ENCODE measurements at places on chromosomes 12 and 14.
A peak's percentile ranks its signal among the peaks of the same experiment; 100 is the strongest.

GRCh38 chr12:69204191-69204590 lies 35.2 kb upstream of the CPSF6 start:
- DNase-seq: no peak

GRCh38 chr14:90773196-90773486 lies 43.1 kb downstream of the TTC7B start:
- DNase-seq: no peak

DNA sequence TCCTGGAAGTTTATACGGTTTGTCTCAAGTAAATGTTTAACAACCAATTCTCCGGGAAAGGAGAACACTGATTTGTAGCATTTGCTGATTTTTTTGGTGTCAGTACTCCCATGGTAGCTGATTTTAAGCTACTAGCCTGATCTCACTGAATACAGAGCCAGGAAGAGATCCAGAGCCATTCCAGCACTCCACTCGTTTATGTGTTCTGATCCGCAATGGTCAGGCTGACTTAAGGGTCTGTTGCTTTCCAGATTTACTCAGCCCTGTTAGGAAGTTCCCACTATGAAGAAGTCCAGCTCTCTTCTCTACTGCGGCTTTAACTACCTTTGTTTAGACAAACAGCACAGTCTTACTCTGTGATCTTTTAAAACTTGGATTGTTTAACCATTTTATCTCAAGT lies 38.0 kb upstream of the NID2 start:
- DNase-seq: no peak

GRCh38 chr12:62922539-62922938 lies 12.4 kb downstream of the PPM1H start:
- DNase-seq: no peak

GRCh38 chr12:89414851-89415250 lies 62.5 kb upstream of the DUSP6 start:
- no peak for DNase-seq

DNA sequence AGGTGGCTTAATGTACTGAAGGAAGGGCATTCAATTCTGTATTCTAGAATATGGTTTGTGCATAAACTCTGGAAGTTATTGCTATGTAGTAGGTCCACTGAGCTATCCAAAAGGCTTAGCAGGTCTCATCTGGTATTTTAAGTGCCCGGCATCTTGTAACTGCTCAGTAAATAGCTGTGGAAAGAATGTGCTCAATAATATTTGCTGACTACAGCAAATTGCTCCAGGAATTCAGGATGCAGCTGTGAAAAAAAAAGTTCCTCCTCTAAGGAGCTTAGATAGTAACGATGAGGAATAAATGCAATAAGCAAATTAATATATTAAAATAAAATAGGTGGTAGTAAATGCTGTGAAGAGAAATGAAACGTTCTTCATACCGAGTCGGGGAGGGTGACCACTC lies 857.1 kb downstream of the AACS start:
- no peak for DNase-seq

GRCh38 chr14:103391048-103391447 lies 5.8 kb downstream of the MARK3 start:
- peak; percentile 67 for DNase-seq

GRCh38 chr12:83122623-83122934 lies 435.9 kb downstream of the TMTC2 start:
- DNase-seq: no peak

- DNase-seq: no peak
Measured at GRCh38 chr12:68967046-68967445, 34.1 kb upstream of the CPM start.

GRCh38 chr14:75981426-75982265 lies at the start of gene TGFB3:
Gene TGFB3, minus strand, starts transcription at chr14:75981995. Its CDS starts 1,102 bp downstream, at chr14:75980893.
- peak; percentile 15 for DNase-seq

DNA sequence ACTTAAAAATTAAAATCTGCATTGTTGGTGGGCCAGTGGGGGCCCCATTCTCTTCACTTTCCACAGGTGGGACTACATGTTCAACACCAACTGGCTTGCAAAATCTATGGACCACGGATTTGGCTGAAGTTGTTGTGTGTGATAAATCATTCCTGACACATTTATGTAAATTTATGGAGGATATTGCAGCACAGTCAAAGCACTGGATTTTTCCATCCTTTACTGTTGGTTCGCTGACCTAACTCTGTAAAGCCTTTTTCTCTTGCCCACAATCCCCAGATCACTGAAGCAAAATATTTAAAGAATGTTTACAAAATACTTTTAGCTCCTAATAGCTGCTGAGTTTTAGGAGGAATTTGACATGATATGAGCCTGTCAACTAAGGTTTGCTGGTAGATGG lies 219.7 kb upstream of the PRICKLE1 start:
- DNase-seq: no peak

DNA sequence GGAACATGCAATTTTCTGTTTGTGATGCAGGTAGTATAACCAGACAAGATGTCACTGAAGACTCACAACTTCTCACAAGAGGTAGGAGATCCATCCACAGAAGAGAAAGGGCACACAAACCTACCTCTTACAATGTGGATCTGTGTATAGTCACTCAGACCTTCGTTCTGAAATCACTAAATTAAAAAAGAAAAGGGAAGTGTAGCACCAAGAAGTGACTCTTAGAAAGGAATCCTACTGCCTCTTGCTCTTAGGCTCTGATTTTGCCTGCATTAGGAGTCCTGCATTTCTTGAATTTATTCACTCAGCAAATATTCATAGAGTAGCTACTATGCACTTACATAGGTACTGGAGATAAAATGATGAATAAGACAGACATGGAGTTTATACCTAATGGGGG lies 347.6 kb downstream of the BMP4 start:
- DNase-seq: no peak

DNA sequence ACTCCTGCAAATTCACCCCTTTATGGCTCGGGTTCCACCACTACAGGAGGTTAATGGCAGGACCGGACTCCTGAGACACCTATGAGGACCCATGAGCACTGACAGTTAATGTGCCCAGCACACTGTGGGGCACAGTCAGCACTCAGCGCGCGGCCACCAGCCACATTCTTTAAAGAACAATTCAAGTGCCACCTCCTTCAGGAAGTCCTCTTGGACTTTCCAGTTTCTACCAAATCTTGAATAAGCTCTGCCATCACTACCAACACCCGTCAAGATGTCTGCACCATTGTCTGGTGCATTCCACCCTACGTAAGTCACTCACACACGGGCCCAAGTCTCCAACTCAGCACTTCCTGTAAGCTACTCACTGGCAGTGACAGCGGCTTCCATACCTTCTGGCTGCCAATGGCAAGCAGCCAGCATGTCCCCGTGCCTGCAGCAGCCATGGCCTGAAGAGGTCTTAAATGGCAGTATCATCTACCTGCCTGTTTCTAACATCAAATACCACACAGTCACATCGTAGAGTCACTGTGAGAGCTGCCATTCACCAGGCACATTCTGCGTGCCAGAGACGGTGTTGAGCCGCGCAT lies 48.5 kb downstream of the CDC42BPB start:
- no peak for DNase-seq

GRCh38 chr12:64125913-64126312 lies 96.2 kb downstream of the KICS2 start:
- DNase-seq: no peak

DNA sequence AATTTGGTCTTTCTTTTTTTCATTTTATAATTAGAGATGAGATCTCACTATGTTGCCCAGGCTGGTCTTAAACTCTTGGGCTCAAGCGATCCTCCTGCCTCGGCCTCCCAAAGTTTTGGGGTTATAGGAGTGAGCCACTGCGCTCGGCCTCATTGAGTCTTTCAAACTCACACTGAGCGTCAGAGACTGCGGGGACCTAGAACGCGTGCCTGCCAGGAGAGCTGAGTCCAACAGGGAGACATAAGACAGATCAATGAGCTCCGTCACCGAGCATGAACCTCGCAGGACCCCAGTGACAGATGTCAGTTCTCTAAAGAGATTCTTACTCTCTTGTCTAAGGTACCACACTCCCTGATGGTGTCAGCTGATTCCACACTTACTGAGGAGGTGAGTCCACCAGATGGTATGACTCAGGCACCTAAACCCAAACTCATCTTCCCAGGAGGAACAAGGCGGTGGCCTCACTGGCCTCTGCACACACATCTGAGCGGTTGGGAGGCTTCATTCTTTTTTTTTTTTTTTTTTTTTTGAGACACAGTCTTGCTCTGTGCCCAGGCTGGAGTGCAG lies 58.9 kb downstream of the CCDC88C start:
- no peak for DNase-seq

- DNase-seq: no peak
Measured at GRCh38 chr12:113831016-113831415, 135.1 kb downstream of the RBM19 start.

DNA sequence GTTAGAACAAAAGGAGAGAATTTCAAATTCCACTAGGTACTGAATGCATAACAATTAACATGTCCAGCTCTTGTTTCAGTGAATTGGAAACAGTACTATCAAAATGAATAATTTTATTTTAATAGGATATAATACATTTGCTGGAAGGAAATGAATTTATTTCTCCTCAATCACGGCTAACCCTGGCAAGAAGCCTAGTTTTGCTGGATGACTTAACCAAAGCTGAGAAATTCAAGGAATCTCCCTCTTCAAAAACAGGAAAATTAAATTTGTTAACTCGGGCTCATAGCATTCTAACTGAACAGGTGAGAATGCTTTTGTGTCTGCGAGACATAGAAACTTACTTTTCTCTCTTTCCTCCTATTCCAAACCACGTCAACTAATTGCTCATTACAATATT lies 163.5 kb upstream of the NEDD1 start:
- DNase-seq: no peak

Data from HL-60 (cell line).